Left ventricle myocardium inferior (tissue), 1 donor: ENCODE measurements at places on chromosomes 5 and 9. TPM values are rescaled to one million over a fixed set of nuclear protein-coding genes. Genes with fewer than 3 reads are reported as not detected.

Gene F2RL1
- total RNA-seq, result 2.0 TPM

Gene ZBTB26
- total RNA-seq, result 5.4 TPM

Gene ATP10B
- not detected for total RNA-seq

GRCh38 chr9:111501648-111502047, 17.5 kb upstream of the ECPAS start:
- no peak for DNase-seq

DNA sequence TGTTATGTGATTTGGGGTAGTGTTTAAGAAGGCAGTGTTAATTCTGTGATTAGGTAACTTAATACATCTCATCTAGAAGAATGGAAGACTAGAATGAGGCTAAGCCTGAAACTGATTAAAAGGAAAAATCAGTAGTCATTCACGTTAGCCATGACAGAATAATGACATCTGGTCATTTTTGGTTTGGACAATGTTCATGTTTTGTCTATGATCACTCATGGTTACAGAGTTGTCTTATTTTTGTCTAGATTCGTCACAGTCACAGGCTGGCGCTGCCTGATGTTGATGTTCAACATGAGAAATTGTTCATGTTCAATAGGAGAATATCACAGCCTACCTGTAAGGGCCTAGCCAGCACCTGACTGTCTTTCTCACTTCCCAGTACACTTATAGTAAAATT, 9.5 kb upstream of the DOCK2 start:
- no peak for DNase-seq

DNA sequence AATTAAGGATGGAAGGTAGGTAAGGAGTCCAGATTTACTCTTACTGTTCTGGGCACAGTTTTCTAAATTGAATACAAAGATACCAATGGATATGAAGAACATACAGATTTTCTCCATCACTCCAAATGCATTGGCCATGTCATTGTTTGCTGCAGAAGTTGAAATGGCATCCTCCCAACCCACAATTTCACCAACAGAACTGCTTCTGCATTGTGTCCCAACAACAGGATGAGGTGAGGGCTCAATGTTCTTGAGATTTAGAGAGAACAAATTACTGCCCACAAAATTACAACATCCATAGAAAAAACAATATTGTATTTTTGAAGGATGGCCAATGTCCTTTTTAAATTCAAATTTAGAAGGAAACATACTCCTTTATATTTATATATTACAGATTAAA, 88.9 kb downstream of the NUDT12 start:
- DNase-seq, result no peak

DNA sequence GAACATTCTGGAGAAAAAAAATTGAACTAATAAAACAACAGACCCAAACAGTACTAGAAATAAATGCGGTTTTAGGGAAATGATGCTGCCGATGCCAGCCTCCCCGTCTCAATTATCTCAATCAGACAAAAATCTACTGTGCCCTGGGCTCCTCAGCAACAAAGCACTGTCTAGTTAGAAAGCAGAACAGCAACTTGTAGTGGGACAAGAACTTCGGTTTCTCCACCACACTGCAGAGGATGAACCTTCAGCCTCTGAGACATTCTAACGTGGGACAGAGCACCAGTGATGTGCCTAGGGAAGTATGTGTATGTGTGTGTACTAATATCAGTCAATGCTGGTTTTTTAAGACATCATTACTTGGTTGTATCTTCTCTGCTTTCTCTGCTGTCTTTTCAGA, 11.1 kb upstream of the CAST start:
- no peak for DNase-seq

- DNase-seq, result no peak
Observed at GRCh38 chr5:151257731-151258181, 4.8 kb downstream of the GM2A start.

- peak; percentile 21 for DNase-seq
Observed at GRCh38 chr9:116471093-116471906, 215.8 kb upstream of the TRIM32 start.
